ENCODE measurements at places on chromosomes 1 and 21.
A peak's percentile ranks its signal among the peaks of the same experiment; 100 is the strongest.

DNA sequence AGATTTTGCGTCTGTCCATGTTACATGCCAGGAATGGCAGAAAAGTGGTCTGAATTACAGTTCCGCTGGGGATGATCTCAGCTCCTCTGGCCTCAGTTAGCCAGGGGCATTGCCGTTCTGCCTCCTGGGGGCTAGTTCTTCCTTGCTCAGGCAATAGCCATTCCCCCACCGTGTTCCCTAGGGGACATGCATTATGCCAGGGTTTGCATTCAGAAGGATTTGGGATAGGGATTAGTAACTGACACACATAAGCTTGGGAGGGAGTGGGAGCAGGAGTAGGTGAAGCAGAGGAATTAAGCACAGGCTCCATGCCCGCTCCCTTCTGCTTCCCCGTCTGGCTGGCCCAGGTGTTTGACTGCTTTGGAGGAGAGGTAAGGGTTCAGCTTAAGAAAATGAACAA is 12.7 kb downstream of the LRRC71 start:
- DNase-seq: no peak

GRCh38 chr1:21184276-21184675 is 7.6 kb upstream of the EIF4G3 start:
- DNase-seq: no peak

- DNase-seq: no peak
Observed at GRCh38 chr1:26029864-26030481, 8.4 kb downstream of the EXTL1 start.

- DNase-seq: peak; percentile 9
Observed at GRCh38 chr1:228316589-228317387, 89.8 kb downstream of the TRIM11 start.

GRCh38 chr1:9241891-9242290 is 7.3 kb downstream of the H6PD start:
- DNase-seq: no peak

GRCh38 chr1:227607336-227607898 is 44.1 kb downstream of the ZNF678 start:
- peak; percentile 20 for DNase-seq

DNA sequence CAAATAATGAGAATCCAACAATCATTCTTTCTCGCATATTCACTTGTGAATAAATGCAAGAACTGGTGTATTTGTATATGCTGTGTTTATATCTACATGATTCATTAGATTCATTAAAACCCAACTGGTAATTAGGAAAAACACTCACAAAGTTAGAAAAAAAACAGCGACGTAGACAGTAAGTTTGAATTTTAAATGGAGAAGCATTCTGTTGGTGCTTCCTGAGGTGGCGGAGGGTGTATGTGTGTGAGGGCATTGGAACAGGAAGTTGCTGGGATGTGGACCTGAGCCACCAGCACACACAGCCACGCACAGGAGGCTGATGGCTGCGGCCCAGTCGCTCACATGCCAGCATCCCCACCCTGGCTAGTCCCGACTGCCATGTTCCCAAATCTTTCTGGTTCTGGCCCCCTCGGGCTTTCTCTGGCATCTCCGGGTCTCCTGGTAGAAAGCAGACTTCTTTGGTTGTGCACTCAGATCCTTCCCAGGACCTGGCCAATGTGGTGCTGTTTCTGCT is 121.6 kb upstream of the IRF2BP2 start:
- DNase-seq: peak; percentile 57

- DNase-seq: peak; percentile 55
Observed at GRCh38 chr1:40344597-40344996, 27.5 kb upstream of the COL9A2 start.

- no peak for DNase-seq
Observed at GRCh38 chr1:208068407-208068806, 157.5 kb upstream of the CD34 start.

- peak; percentile 58 for DNase-seq
Observed at GRCh38 chr21:37642493-37642892, 273.8 kb downstream of the KCNJ6 start.

DNA sequence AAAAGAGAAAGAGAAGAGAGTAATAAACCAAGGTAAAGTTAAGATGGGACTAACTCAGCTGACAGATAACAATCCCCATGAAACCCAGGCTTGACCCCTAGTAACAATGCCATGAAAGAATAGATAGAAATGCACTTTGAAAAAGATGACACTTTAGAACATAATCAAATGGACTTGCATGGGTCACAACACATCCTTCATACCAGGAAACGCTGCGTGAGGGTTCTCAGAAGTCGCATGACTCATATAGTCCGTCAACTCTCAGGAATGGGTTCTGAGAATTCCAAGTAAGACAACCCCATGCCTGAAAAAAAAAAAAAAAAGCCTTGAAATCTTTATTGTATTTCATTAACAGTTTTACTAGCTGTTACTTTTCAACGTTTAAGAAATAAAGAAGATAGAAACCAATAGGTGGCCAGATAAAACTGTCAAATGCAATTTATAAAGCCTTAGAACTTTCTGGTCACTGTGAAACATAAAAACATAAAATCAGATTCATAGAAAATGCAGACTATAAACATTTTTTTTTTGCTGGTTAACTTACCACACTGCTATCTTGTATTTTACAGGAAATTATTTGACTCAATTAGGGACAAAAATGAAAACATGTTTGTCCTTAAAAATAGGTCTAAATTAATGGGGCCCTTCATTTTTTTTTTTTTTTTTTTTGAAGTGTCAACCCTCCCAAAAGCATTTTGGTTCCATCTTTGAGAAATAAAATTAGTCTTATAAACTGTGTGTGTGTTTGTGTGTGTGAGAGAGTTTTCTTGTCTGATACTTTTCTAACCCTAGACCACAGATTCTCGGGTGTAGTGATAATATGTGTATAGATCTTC is 202.1 kb downstream of the NCAM2 start:
- DNase-seq: no peak

GRCh38 chr1:219518168-219518906 is 94.6 kb downstream of the ZC3H11B start:
- DNase-seq: no peak

GRCh38 chr1:16174261-16174868 is 18.5 kb upstream of the EPHA2 start:
- DNase-seq: no peak

All from natural killer cell (primary cell).